ENCODE measurements at places on chromosomes 1 and 21.

GRCh38 chr1:155801149-155801548, 55.9 kb downstream of the GON4L start:
- DNase-seq = no peak

DNA sequence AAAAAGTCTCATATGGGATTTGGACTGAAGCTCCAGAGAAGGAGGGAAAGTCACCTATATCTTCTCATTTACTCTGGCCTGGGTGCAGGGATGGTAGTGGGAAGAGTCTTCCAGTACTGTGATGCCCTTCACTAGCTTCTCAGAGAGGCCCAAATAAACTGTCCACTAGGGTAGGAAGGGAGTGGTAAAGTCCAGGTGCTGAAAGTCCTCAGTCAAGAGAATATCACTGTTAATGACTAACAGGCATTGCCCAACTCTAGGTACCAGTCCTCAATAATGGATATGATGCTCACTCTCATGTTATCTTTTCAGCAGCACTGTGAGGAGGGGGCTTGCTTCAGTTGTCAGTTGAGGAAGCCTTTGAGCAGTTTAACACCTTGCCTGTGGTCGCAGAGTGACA, 64.0 kb downstream of the LHX8 start:
- DNase-seq = no peak

DNA sequence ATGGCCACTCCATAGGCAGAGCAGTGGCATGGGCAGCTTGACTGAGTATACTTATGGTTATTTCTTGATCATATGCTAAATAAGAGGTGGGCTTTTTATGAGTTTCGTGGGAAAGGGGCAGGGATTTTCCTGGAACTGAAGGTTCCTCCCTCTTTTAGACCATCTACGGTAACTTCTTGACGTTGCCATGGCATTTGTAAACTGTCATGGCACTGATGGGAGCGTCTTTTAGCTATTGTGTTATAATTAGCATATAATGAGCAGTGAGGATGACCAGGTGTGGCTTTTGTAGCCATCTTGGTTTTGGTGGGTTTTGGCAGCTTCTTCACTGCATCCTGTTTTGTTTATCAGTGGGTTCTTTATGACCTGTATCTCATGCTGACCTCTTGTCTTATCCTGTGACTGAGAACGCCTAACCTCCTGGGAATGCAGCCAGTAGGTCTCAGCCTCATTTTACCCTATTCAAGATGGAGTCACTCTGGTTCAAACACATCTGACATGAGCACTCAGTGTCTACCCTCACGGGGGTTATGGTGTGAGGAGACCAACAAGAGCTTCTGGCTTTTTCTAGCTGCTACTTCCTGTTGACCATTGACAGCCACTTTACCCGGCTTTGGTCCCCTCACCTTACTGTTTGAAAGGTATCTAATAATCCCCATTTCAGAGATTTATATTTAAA, 71.7 kb downstream of the GALNT2 start:
- no peak for DNase-seq

- peak; percentile 16 for DNase-seq
These were observed 29.4 kb downstream of the SPATA17 start for GRCh38 chr1:217660353-217661062.

DNA sequence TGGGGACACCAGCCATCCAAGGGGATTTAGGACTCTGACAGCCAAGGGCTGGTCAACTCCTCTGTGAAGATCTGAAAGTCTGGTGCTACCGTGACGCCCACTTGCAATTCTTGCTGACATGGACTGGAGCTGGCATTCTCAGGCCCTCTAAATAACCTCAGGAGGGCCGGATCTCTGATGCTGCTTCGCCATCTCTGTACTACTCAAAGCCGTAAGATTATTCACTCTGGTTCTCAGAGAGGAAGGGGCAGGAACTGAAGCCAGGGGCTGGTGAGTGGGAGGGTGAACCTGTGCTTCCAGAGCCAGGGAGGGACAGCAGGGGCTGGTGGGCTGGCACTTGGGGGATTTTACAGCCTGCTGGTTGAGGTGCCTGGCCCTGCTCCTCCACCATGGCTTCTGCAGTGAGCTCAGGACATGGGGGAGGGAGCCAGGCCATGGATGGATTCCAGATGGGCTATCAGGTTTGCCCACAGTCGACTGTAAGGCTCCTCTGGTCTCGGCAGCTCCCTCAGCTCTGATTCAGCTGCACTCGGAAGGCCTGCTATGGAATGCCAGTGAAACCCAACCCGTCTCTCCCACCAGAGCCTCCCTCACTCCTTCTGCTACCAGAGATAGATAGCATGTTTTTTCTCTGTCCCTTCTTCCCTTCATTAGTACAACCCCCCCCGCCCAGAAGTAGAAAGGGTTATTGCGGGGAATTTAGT, 84.5 kb downstream of the PLXNA2 start:
- no peak for DNase-seq

DNA sequence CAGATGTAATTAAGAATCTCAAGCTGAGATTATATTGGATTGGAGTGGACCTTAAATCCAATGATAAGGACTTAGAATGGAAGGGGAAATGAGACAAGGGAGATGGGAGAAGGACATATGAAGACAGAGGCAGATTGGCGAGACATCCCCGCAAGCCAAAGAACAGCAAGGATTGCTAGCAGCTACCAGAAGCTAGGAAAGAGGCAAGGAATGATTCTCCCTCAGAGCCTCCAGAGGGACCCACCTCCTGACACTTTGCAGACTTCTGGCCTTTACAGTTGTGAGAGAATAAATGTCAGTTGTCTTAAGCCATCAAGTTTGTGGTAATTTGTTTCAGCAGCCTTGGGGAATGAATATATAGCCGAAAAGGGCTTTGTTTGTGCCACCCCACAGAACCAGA, 20.7 kb downstream of the METTL13 start:
- DNase-seq = no peak

- DNase-seq = no peak
These were observed 510.0 kb downstream of the USP25 start for GRCh38 chr21:16239659-16240265.

DNA sequence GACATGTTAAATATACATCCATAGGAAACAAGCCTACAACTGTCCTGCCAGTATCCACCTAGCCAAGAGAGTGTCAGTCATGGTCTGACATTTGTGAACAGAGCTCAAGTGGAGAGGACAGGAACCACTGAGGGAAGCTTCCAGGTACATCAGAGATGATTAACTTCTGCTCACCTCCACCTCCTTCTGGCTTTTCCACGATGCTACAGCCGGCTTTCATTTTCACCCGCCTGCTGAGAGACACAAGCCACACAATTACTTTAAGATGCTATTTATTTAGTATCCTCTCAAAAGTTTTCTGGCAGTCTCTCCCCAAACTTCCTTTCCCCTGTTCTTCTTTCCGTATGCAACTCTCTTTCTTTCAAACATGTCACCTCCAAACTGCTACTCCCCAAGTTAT, 2.1 kb downstream of the ETV3 start:
- DNase-seq = no peak

DNA sequence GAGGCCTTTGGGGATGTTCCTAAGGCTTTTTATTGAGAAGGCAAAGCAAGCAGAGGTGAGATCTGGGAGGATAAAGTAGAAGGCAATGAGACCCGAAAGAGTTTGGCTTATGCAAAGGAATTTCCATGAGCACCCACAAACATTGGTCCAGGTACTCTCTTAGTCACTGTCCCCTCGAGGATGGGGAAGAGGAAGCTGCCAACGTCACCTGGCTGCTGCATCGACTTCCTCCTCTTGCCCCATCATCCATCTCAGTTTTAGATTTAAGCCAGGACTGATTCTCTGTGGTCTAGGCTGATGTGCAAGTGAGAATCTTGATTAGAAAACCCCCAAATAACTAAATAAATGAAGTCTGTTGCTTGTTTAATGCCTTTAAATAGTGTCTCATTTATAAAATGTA, 28.7 kb downstream of the RUNX1 start:
- DNase-seq = no peak

DNA sequence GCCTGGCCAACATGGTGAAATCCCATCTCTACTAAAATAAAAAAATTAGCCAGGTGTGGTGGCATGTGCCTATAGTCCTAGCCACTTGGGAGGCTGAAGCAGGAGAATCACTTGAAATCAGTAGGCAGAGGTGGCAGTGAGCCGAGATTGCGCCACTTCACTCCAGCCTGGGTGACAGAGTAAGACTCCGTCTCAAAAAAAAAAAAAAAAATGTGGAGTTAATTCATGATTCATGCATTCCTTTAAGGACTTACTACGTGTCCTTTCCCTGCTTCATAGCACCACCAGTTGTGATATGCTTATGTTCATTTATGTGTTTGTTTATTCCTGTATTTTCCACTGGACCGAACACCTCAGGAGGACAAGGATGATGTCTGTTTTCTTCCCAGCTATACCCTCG, 12.7 kb upstream of the PRELP start:
- no peak for DNase-seq

DNA sequence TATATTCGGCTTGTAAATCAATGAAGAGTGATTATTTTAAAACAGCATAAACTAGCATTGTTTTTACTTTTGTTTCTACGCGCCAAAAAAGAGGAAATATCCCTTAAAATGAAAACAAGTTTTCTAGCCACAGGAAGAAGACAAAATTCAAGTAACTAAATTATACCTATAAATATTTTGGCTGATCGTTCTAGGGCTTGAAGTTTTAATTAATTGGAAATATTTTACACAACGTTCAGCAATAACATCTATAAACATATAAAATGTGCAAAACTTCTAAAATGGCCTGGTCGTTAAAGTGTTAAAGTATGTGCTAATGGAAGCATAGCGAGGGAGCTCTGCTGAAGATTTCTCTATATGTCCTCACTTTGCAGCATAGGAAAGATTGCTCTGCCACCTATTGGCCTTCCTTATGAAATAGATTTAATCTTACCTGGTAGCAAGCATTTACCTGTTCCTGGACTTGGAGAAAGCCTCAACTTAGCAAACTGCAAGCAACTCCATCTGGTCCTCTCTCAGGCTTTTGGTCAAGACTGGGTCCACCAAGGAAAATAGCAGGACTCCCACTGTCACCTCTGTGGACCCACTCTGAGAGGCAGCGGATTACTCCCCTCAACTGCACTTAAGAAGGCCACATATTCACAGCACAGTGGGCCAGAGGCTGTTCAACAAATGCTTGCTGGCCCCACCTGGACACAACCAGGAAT, 351.3 kb upstream of the RUNX1 start:
- peak; percentile 73 for DNase-seq

DNA sequence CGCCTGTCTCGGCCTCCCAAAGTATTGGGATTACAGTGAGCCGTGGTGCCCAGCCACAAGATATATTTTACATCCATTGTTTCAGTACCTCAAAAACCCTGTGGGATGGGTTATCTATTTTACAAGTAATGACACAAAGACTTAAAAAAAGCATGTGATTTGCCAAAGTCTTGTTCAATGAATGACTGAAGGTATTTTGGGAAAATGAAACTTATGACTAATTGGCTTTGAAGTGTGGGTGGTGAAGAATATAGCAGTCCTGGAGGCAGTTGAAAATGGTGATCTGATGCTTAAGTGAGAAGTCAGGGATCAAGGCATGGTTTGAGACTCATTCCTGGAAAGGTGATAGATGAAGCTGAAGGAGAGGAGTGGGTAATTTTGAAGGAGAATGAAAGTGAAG, 3.0 kb downstream of the SWT1 start:
- no peak for DNase-seq

DNA sequence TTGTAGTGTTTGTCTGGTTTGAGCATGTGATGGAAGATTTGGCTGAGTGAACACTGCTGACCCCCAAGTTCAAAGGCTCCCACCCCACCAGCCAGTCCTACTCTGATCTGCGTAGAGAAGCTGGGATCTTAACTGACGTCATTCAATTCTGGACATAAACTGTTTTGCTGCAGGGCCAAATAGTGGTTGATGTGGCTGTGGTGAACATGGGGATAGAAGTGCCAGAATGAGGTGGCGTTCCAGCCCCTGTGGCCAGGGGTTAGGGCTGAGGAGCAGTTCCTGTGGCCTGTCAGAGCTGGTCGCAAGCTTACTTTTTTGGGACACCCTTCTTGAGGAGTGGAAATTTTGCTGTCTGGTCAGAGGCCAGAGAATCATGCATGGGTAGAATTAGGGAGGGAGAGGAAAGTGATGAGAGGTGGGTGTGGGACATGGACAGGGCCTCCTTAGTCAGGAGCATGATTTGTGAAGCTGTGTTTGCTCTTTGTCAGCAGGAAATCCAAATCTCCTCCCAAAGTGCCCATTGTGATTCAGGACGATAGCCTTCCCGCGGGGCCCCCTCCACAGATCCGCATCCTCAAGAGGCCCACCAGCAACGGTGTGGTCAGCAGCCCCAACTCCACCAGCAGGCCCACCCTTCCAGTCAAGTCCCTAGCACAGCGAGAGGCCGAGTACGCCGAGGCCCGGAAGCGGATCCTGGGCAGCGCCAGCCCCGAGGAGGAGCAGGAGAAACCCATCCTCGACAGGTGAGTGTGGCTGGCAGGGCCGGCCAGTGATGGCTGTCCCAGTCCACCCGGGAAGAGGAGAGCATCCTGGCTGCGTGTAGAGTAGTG, 25.9 kb downstream of the SZRD1 start:
- no peak for DNase-seq

- no peak for DNase-seq
These were observed 6.2 kb downstream of the NPHP4 start for GRCh38 chr1:5986018-5986417.

GRCh38 chr21:38780879-38781278, 24.9 kb upstream of the ETS2 start:
- DNase-seq = no peak

DNA sequence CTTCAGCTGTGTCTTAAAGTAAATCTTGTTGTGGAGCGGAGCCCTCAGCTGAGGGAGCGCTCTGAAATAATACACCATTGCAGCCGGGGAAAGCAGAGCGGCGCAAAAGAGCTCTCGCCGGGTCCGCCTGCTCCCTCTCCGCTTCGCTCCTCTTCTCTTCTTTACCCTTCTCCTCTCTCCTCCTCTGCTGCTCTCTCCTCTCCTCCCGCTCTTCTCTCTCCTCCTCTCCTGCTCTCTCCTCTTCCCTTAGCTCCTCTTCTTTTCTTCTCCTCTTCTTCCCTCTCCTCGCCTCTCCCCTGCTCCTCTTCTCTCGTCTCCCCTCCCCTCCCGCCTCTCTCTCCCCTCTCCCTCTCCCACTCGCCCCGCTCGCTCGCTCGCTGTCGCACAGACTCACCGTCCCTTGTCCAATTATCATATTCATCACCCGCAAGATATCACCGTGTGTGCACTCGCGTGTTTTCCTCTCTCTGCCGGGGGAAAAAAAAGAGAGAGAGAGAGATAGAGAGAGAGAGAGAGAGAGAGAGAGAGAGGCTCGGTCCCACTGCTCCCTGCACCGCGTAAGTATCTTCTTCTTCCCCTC, at the start of gene PROX1:
TSS of gene PROX1 (plus strand) at position 47 of the 580 bp plus-strand sequence. CDS start 8,563 bp downstream, outside the sequence.
- peak; percentile 79 for DNase-seq

GRCh38 chr1:168469690-168470089, 74.1 kb downstream of the XCL2 start:
- DNase-seq = no peak

- DNase-seq = no peak
These were observed 530 bp upstream of the TIPRL start for GRCh38 chr1:168178227-168178637.

DNA sequence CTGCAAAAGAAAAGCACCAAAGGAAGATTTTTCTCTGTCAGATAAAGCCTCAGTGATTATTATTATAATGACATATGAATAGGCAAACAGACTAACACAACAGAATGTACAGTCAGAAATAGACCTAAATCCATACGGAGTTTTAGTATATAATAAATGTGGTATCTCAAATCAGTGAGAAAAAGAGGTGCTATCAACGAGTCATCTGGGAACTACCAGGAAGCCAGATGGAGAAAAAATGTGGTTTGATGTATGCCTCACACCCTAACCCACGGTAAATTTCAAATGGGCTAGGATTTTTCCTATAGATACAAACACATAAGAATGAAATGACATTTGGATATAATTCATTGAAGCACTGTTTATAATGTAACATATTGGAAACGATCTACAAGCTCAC, 110.3 kb downstream of the ODF2L start:
- DNase-seq = no peak

GRCh38 chr1:186492531-186493291, 31.8 kb upstream of the PDC start:
- DNase-seq = no peak

Data from NCI-H460 (cell line).